ENCODE measurements at places on chromosomes 5 and 9. TPM values are rescaled to one million over a fixed set of nuclear protein-coding genes. Genes with fewer than 3 reads are reported as not detected.

SLC36A2 gene
- total RNA-seq = not detected

TMEFF1 gene
- total RNA-seq = 14.6 TPM

MZB1 gene
- not detected for total RNA-seq

- DNase-seq = peak; percentile 28
These were observed 780.5 kb upstream of the ZNF608 start for GRCh38 chr5:125526966-125527365.

DNA sequence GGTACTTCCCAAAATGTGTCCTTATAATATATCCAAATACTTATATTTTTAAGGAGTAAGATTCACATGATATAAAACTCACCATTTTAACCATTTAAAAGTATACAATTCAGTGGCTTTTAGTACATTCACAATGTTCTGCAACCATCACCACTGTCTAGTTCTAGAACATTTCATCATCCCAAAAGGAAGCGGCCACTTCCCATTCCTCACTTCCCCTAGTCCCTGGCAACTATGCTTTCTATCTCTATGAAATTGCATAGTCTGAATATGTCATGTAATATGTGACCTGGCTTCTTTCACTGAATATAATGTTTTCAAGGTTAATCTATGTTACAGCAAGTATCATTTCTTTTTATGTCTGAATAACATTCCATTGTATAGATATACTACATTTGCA lies 615.1 kb upstream of the SGCD start:
- no peak for DNase-seq

- DNase-seq = peak; percentile 82
These were observed 20.2 kb upstream of the EGFL7 start for GRCh38 chr9:136642439-136642921.

DNA sequence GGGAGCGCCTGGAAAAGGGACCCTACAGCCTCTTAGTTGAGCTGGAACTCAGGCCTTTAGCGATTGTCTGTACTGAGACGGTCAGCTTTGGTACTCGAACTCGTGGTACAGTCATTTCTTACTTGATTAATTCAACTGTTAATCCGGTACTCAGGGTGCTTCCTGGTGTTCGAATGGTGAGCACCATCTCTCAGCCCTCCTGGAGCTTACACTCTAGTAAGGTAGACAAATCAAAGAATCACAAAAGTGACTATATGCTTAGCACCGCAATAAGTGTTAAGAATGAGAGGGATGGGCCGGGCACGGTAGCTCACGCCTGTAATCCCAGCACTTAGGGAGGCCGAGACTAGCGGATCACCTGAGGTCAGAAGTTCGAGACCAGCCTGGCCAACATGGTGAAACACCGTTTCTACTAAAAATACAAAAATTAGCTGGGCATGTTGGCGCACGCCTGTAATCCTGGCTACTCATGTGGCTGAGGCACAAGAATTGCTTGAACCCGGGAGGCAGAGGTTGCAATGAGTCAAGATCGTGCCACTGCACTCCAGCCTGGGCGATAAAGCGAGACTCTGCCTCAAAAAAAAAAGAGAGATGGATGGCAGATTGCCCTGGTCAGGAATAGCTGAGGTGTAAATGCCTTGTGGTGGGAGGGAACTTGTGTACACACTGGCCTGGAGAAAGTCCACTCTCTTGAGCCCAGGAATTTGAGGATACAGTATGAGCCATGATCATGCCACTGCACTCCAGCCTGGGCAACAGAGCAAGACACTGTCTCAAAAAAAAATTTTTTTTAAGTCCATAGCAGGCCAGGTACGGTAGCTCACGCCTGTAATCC lies 981 bp downstream of the TCOF1 start:
- DNase-seq = peak; percentile 28

GRCh38 chr9:8168916-8169438 lies 369.4 kb upstream of the DMAC1 start:
- DNase-seq = no peak

Measured in endothelial cell of umbilical vein (primary cell).